ENCODE measurements at places on chromosomes 7 and 10. TPM values are rescaled to one million over a fixed set of nuclear protein-coding genes. Genes with fewer than 3 reads are reported as not detected.

AKR1D1 gene
- polyA plus RNA-seq = 0.34 TPM

EIF5AL1 gene
- 1.6 TPM for polyA plus RNA-seq

PNLIP gene
- polyA plus RNA-seq = not detected

SFTPA1 gene
- 0.04 TPM for polyA plus RNA-seq

DNA sequence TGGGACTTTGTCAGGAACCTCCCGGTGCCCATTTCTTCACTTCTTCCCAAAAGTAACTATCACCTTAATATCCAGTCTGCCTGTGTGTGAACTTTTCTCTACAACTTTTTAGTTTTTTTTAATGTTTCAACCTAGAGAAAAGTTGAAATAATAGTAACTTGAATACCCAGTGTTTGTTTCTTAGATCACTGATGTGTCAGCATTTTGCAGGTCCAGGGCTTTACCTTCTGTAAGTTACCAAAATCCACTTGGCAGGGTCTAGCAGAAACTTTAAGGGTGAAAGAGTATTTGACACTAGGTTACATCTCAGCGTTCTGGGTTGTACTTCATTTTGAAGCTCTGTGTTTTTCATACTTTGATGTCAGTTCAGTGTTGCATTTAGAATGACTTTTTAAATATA, 372.7 kb downstream of the ARL4A start:
- no peak for DNase-seq

- no peak for DNase-seq
These were observed 120.8 kb upstream of the PDLIM1 start for GRCh38 chr10:95411635-95412034.

DNA sequence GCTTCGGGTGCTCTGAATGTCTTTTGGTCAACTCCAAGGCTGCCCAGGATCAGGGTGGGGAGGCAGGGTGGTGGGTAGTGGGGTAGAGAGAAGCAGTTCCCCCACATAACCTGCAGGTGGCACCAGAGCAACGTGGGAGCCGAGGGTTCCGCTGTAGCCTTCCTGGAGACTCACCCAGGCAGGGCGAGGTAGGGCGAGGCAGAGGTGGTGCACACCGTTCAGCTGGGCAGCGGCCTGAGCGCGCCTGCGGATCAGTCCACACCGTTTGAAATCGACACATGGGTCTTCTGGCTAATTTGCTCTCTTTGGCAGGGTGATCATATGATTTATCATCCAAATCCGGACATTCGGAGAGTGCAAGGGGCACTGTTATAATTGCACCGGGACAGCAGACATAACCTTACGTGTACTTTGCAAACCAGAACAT, 41.4 kb upstream of the MAP3K8 start:
- peak; percentile 64 for DNase-seq

GRCh38 chr7:81111358-81111757, 192.5 kb upstream of the SEMA3C start:
- DNase-seq = no peak

- DNase-seq = no peak
These were observed 2.9 kb downstream of the KLF6 start for GRCh38 chr10:3782146-3782450.

DNA sequence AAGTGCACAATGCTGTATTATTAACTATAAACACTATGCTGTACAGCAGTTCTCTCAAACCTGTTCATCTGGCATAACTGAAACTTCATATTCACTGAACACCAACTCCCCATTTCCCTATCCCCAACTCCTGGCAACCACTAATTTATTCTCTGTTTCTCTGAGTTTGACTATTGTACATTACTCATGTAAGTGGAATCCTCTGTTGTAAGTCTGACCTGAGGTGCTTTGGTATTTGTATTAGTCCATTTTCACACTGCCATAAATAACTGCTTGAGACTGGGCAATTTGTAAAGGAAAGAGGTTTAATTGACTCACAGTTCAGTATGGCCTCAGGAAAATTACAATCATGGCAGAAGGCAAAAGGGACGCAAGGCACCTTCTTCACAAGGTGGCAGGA, 266.3 kb downstream of the PPP1R3A start:
- no peak for DNase-seq

DNA sequence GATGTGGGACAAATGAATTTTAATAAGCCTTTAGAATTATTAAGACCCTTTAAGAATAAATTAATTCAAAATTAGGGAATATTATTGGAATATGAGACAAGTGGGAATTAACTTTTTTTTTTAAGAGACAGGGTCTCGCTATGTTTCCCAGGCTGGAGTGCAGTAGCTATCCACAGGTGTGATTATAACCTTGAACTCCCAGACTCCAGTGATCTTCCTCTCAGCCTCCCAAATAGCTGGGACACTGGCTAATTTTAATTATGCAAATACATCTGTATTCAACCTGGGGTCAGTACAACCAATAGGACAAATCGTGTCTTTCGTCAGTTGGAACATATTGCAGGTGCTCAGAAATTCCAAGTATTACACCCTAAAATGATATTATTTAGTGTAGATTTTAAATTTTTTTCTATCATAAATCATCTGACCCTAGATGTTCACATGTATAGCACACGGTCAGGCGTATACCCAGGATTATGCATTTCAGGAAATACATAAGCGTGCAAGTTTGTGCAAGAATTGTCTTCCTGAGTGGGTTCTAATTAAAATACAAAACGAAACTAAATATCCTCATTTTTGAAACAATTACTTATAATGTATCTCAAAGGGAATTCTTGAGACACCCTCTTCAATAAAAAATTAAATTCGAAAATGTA, 1.2 kb downstream of the NT5C3A start:
- DNase-seq = no peak

- DNase-seq = no peak
These were observed 14.1 kb upstream of the CXCL12 start for GRCh38 chr10:44398747-44399658.
